ENCODE measurements at places on chromosomes 6 and 20. TPM values are rescaled to one million over a fixed set of nuclear protein-coding genes. Genes with fewer than 3 reads are reported as not detected.

DNA sequence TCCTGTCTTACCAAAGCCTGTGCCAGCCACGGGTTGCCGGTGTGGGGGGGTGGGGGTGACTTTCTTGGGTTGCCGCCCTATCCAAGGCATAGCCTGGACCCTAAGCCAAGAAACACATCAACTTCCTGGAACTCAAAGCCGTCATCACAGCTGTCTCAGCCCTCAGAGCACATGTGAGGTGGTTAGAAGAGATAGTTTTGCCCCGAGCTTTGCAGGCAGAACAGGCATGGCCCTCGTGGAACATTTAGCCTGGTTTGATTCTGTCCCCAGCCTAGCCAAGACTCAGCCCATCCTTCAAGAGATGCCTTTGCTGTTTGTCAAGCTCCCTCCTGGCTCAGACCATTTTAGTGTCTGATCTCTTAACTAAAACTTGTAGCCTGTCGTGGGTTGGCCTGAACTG is 64.9 kb downstream of the RREB1 start:
- peak; percentile 43 for DNase-seq

DNA sequence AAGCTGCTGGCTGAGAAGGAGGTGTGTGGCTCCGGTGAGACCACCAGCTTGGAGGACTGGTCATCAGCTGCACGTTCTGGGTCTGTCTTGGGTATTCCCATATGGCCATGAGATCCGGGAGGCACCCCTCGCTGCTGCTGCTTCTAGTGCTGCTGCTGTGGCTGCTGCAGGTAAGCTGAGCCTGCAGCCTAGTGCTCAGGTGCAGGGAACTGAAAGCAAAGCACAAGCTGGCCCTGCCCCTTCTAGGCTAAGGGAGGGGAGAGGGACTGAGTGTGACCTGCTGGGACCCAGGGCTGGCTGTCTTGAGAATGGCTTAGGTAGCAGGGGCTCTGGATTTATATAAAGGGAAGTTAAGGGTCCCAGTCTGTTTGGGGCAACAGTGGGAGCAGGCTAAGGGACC is 403 bp downstream of the CDH26 start:
- no peak for DNase-seq

Gene SLC12A5
- 0.37 TPM for total RNA-seq

- DNase-seq = no peak
Measured at GRCh38 chr6:39113788-39114187, 1.2 kb downstream of the SAYSD1 start.

DNA sequence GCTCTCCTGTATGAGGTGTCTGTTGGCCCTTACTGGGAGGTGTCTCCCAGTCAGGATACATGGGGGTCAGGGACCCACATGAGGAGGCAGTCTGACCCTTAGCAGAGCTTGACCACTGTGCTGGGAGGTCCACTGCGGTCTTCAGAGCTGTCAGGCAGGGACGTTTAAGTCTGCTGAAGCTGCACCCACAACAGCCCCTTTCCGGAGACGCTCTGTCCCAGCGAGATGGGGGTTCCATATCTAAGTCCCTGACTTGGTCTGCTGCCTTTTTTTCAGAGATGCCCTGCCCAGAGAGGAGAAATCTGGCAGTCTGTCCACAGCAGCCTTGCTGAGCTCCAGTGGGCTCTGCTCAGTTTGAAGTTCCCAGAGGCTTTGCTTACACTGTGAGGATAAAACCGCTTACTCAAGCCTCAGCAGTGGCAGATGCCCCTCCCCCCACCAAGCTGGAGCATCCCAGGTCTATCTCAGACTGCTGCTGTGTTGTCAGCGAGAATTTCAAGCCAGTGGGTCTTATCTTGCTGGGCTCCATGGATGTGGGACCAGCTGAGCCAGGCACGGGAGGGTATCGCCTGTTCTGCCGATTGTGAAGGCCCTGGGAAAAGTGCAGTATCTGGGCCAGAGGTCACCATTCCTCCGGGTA is 36.3 kb upstream of the IBTK start:
- no peak for DNase-seq

GRCh38 chr20:49874696-49875095 is 40.6 kb downstream of the SPATA2 start:
- no peak for DNase-seq

Gene ME1
- total RNA-seq = 11.6 TPM

- DNase-seq = no peak
Measured at GRCh38 chr6:26552640-26553188, 14.5 kb downstream of the HMGN4 start.

GRCh38 chr6:88916615-88917208 is 46.7 kb downstream of the RNGTT start:
- no peak for DNase-seq

Gene RSPH4A
- not detected for total RNA-seq

Gene STMN3
- total RNA-seq = 2.6 TPM

Gene MOCS1
- 5.9 TPM for total RNA-seq

Gene PAK5
- total RNA-seq = 0.05 TPM

Gene PACSIN1
- 0.20 TPM for total RNA-seq

Gene RRAGD
- total RNA-seq = 2.1 TPM

Gene CLIC5
- total RNA-seq = not detected

Gene LAMP5
- total RNA-seq = 0.54 TPM

Data from M059J (cell line).